Right kidney (tissue), 9 donors: ENCODE measurements at places on chromosomes 3 and 15.
A peak's percentile ranks its signal among the peaks of the same experiment; 100 is the strongest.

DNA sequence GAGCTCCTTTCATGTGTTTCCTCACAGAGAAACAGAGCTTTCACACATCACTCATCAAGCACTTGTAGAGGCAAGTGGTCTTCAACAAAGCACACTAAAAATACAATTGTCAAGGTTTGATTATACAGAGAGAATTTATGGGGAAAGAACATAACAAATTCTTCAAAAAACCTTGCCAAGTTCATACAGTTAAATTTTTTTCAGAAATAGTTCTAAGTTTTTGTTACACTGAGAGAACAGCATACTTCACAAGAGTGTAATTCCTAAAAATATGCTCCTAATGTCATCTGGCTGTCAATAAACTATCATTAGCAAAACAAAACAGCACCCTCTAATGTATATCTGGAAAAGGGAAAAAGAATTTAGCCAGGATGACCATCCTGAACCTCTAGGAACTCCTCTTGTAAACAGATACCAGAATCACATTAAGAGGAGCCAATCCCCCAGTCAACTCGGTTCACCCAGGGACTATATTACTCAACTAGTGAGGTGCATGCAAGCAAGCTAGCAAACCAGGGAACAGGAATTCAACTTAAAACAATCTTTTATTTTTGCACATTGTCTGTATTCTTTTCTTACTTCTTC is 63.3 kb downstream of the RAD18 start:
- no peak for DNase-seq

- DNase-seq, result no peak
Measured at GRCh38 chr3:141110322-141110721, 59.2 kb downstream of the SPSB4 start.

DNA sequence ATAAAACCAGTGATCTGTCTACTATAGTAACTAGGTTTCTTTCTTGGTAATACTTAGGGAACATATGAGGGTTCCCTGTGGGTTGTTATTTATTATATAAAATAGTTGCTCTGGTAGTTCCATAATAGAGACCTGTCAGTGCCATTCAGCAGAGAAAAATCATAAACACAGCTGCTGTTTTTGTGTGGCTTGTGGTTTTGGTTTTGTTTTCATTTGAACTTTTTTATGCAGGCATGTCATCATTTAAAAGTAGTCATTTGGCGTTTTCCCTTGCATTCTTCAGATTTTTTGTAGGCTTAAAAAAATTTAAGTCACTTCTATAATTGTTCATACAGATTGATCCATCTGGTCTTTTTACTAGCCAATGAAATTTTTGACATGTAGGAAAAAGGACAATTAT is 47.9 kb downstream of the PIK3CA start:
- DNase-seq, result no peak

DNA sequence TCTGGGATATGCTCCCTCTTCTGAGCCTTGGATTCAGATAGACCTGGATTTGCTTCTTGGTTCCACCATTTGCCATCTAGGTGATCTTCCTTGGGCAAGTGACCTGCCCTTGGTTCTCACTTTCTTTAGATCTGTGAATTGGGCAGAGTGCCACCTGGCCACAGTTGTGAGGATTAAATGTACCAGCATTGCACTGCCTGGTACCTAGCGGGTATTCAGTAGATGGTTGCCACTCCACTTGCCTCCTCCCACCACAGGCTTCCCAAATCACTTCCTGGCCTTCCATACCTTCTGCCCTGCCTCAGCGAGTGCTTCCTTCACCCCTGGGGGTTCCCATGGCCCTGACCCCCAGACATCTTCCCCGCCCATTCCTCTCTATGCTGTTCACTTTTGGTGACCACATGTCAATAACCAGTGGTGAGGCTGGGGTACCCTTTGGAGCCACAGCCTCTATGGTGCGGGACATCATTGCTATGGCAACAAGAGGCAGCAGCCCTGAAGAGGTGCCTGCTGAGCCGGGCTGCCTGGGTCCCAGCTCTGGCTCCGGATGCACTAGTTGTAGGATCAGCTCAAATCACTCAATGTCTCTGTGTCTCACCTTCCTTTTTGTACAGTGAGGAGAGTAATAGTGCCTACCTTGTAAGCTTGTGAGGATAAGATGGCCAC is 40.5 kb downstream of the CMTM7 start:
- no peak for DNase-seq

- DNase-seq, result no peak
Measured at GRCh38 chr3:129560269-129560787, 17.4 kb downstream of the H1-8 start.

GRCh38 chr3:158671821-158672214 is 630 bp downstream of the LXN start:
- no peak for DNase-seq

DNA sequence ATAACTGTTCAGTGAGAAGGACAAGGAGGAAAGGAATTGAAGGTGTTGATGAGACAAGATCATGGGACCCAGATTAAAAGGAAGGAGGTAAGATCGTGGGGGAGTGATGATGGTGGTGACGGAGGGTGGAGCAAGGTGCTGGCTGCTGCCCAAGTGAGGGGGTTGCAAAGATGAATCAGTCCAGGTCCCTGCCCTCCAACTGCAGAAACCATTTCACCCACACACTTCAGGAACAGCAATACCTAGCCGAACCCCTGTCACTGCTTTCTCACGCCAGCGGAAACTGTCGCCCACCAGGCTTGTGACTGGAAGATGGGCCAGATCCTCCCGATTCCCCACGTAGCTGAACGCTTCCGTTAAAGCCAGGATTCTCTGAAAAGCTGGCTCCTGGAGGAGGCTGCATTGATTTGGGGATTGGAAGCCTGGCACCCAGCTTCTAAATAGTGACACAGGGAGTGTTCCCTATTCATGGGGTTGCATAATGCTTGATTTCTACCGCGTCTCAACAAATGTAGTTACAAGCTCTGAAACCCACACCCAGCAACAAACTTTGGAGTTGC is 3.2 kb upstream of the LSG1 start:
- DNase-seq, result no peak

DNA sequence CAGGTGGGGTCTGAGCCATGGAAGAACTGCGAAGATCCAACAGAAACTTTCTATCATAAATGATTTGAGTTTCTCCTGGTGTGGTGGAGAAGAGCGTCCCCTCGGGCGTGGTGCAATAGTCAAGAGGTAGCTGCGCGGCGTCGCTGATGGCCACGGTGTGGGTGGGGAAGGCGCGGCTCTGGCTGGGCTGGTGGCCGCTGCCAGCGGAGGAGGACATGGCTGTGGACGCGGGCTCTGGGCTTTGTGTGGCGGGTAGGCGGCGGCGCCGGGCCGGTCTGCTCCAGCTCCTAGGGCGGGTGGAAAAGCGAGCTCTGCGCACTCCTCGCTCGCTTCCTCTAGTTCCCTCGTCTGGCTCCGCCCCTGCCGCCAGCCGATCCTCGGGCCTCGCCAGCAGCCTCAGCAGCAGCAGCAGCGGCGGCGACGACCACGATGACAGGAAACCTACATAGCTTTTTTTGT is 5.9 kb downstream of the STARD9 start:
- DNase-seq, result peak; percentile 77

DNA sequence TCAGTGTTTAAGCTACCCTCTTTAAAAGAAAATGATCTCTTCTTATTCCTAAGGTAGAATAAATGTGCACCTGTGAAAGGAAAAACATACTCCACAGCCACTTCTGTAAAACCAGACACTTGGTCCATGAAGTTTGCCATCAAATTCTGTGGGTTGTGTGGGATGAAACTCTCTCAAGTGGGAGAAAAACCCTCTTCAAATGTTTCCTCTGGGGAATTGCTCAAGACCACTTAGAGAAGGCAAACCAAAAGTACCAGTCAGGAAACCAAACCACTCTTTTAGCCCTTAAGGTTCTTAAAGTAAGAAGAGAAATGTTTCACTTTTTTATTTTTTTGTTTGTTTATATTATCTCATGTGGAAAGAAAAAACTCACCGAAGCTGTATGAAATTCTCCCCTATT is 1.2 kb downstream of the COL8A1 start:
- DNase-seq, result no peak

DNA sequence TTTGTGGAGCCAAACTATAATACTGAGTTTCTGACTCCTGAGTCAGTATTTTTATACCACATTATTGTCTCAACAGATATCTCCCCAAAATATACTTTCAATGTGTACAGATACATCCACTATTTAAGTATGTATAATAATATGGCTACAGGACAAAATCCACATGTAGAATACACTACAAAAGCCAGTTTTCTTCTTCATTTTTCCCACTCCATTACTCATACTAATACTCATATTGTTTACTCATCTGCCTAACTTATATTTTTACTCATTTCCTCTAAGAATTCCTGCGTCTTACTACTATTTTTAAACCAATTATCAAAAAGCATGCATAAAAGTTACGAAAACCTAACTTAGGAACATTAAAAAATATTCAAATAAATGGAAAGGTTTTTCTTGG is 440.8 kb downstream of the ZNF385D start:
- no peak for DNase-seq

DNA sequence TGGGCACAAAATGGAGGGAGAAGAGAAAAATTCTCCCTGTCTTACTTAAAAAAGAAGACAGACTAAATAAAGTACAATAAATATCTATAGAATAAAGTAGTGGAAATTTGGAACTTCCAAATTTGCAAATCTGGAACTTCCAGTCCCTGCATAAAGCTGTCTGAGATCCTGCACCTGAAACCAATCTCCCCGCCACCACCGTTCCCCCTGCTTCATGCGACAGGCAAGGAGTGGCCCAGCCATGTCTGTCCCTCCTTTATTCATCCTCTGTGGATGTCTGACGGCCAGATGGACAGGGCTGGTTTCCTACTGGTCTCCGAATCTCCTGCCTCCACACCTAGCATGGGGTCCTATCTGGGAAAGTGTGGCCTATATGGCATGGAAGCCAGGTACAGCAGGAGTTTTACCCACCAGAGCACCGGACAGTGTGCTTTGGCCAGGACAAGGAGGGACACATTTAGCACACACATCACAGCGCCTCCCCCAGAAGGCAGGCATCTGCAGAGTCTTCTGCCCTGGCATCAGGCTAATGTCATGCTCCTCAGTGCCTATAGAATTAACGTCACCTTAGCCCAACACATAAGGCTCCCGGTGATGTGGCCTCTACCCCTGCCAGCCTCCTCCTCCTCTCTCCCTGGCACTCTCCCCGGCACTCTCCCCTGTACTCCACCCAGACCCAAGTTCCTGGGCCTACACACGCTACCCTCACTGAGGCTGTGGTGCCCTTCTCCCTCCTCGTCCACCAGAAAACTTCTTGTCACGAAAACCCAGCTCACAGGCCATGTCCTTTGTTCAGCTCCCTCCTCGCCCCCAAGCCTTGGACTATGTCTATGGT is 170.8 kb downstream of the XXYLT1 start:
- no peak for DNase-seq

GRCh38 chr15:85307687-85308045 is 72.7 kb upstream of the AKAP13 start:
- no peak for DNase-seq

DNA sequence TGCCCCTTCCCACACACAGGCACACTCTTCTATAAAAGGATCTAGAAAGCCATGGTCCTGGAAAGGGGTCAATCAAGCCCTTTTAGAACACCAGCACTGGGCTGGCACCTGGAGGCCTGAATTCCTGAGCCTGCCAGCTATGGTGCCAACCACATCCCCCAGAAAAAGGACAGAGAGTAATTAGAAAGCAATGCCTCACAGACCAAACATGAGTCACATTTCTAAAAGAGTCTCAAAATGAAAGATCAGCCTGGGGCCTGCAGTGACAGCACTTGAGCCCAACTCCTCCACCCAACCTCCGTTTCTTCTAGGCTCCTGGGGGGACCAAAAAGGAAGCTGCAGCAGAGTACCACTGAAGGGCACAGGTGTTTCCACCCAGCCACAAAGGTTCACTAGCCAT is 14.1 kb downstream of the MYLK start:
- no peak for DNase-seq

GRCh38 chr3:39362812-39363211 is 20.4 kb upstream of the SLC25A38 start:
- DNase-seq, result no peak

DNA sequence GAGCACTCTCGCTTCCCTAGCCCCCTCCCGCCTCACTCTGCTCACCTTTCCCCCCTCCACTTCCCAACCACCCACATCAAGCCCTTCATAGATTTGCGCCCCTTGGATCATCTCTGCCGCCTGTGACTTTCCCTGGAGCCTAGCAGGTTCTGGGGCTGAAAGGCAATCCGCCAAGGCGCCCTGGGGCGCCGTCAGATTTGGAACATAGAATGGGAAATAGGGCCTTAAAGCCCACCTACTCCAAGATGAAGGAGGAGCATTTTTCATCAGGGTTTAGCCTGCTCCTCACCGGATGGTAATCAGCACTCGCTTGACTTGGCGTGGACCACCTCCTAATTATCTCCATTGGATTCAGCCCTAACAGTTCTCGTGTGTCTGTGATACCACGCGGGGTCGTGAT is 1.3 kb downstream of the CPNE4 start:
- no peak for DNase-seq

DNA sequence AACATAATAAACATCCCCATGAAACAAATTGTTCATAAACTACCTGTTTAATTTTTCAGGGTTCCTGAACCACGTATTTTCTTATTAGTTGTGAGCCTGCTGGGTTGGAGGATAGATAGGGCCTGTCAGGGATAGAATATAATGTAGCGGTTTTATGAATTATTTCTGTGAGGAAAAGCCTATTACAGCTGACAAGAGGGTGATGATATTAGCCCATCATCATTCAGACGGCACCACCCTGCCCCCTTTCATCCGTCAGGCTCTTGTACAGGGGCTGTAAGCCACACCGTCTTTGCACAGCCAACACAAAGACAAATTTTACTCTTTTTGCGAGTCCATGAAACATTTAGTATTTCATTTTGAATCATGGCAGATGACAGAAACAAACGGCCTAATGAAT is 335.3 kb upstream of the TMCO5A start:
- DNase-seq, result no peak

- DNase-seq, result no peak
Measured at GRCh38 chr15:75403892-75404291, 35.5 kb upstream of the MAN2C1 start.

- peak; percentile 67 for DNase-seq
Measured at GRCh38 chr15:96365781-96366525, 35.5 kb downstream of the NR2F2 start.
